ENCODE measurements at places on chromosomes 1 and 21.

DNA sequence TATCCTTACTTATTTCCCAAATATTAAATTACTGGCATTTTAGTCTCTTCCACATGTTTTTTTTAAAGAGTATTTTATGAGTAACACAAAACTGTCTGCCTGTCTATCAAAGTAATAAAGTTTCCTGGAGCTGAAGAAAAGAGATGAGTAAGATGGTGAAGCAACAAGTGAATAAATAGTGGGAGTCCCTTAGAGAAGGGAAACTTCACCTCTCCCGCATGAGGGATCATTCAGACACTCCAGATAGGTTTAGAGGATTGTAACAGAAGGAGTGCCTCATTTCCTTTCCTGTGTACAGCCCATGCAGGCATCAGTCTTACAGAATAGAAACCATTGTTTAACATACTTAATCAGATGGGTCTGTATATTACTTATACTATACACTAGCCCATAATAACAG, 205.7 kb downstream of the USP25 start:
- no peak for DNase-seq

GRCh38 chr21:45162809-45163208, 88.4 kb downstream of the ADARB1 start:
- no peak for DNase-seq

DNA sequence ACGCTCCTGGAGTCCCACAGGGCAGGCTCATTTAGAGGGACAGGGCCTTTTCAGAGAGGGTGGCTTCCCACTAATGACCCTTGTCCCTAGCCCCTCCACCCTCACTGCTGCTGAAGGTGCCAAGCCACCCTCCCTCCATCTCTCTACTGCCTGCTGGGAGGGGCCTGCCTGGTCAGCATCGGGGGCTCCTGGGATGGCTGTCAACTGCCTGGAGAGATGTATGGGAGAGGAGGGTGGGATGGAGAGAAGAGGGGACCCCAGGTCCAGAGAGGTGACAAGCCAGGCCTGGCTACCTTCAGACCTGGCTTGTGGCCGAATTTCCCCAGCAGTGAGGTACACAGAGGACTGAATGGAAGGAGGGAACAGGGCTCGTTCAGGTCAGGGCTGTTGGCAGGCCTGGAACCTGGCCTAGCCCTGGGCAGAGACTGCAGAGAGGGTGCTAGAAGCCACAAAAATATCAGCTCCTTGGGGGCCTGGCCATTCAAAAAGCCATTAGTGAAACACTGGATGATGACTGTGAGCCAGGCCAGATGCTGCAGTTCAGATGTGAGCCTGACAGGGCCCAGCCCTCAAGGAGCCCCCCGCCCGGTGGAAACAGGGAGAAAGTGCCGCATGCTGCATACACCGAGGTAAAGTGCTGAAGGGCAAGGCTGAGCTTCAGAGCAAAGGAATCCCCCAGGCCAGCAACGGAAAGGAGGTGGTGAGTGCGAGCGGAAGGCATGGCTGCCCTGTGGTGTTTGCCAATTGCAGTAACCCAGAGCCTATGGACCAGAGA, 20.0 kb downstream of the MMEL1 start:
- no peak for DNase-seq

DNA sequence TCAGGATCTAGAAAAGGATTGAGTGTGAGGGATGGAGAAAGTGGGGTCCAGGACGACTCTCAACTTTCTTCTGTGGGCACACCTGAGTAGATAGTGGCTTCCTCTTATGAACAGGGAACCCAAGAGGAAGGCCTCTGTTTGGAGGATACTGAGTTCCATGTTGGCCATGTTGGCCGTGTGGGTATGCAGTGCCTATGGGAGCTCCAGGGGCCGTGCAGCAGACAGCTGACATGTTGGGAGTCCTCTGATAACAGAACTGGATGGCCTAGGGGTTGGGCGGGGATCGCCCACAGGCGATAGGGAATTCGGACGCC, 43.0 kb downstream of the TMEM53 start:
- DNase-seq = no peak

- DNase-seq = no peak
Observed at GRCh38 chr1:81585371-81585770, 215.4 kb upstream of the ADGRL2 start.

DNA sequence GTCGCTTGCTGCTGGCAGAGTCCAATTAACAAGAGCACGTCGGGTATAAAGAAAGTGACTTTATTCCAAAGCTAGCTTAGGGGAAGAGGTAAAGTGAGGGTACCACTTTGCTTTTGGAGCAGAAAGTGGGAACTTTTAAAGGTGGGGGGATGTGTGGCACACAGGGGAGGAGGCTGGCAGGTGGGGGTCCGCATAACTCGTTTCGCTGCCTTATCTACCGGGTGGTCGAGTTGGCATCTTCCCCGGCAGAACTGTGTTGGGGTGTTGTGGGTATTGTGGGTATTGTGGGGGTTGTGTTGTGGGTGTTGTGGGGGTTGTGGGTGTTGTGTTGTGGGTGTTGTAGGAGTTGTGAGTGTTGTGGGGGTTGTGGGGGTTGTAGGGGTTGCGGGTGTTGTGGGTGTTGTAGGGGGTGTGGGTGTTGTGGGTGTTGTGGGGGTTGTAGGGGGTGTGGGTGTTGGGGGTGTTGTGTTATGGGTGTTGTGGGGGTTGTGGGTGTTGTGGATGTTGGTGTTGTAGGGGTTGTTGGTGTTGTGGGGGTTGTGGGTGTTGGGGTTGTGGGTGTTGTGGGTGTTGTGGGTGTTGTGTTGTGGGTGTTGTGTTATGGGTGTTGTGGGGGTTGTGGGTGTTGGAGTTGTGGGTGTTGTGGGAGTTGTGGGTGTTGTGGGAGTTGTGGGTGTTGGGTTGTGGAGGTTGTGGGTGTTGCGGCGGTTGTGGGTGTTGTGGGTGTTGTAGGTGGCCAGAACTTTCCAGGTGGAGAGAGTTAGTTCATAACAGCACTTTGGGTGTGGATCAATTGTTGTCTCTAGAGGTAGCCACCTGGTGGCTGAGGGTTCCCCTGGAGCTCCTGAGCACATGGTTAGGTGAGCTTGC, 52.7 kb downstream of the AGPAT3 start:
- peak; percentile 12 for DNase-seq

GRCh38 chr21:32087447-32087846, 191.4 kb downstream of the MIS18A start:
- DNase-seq = no peak

- no peak for DNase-seq
Observed at GRCh38 chr21:23986214-23986613, 1621.1 kb downstream of the MRPL39 start.

DNA sequence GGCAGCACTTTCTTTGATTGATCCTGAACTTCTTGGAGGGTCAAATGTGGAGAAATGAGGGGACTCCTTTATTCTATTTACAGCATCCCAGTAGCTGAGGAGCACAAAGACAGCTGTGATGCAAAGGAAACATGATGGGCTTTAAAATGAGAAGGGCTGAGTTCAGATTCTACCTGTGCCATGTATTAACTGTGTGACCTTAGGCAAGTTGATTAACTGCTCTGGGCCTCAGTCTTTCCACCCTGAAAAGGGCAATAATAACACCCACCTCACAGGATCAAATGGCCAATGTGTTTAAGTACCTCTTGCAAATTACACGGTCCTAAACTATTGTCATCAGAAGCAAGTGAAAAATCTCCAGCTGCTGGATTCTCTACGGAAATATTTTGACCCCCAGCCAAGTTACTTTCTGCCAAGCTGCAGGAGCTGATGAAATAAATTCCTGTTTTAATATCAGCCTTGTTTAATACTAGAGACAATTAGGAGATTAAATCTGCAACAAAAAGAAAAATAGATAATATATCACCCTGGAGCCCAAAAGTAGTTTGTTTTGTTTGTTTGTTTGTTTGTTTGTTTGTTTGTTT, 15.7 kb downstream of the TMEM81 start:
- no peak for DNase-seq

DNA sequence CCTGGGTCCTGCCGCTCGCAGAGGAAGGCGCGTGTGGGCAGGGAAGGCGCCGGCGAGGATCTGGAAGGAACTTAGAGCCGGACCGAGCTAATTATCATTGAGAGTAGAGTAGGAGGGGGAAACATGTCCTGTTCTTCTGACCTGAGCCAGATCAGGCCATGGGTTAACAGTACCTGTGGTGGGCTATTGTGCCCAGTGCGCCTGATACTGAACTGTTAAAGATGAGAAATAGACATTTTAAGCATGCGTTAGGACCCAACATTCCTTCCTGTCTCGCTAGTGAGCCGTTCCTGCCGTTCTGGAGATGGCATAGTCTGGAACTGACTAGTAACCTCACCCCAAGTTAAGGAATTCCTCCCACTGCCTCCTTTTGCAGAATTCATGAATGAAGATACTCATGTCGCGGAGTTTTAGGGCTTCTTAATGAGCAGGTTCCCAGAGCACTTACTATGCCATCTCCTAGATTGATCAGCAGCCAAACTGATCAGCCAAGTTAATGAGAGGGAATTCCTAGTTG, 870 bp downstream of the STRIP1 start:
- DNase-seq = no peak

GRCh38 chr1:14844356-14844755, 245.9 kb downstream of the KAZN start:
- no peak for DNase-seq

GRCh38 chr1:225520587-225521227, 92.9 kb upstream of the LBR start:
- DNase-seq = no peak

GRCh38 chr1:2452201-2452931, 23.7 kb upstream of the PLCH2 start:
- DNase-seq = no peak

DNA sequence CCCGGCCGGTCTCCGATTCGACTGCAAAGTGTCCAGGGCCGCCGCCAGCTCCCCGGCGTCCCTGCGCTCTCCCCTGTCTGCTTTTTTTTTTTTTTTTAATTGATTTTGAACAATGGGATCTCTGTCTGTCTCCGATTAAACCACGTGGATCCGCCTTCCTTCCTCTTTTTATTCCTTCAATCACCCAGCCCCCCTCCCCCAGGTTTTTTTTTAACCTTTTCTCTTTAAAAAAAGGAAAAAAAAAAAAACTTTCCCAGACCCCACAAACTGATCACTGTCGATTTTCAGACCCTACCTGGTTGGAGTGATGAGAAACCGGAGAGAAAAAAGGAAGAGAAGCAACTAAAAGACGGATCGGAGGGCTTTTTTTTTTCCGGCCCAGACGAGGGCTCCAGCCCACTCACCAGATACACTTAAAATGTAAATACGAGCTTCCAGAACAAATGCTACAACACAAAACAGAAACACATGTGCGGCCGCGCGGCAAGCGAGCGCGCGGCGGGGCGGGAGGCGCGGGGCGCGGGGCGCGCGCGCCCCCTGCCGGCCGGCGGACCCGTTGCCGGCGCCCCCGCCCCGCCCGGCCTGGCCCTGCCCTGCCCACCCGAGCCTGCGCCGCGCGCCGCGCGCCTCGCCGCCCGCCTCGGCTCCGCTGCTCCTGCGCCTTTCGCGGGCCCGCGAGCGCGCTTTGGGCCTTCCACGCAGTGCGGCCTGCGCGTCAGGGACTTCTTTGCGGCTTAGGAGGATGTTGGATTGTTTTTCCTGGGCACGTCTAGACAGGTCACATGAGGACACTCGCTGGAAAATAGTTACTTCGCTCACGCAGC, at the start of gene RCC2:
Gene RCC2 (minus strand): TSS at position 428 of the 824 bp plus-strand sequence. CDS start 1,163 bp downstream, outside the sequence.
- DNase-seq = peak; percentile 76

DNA sequence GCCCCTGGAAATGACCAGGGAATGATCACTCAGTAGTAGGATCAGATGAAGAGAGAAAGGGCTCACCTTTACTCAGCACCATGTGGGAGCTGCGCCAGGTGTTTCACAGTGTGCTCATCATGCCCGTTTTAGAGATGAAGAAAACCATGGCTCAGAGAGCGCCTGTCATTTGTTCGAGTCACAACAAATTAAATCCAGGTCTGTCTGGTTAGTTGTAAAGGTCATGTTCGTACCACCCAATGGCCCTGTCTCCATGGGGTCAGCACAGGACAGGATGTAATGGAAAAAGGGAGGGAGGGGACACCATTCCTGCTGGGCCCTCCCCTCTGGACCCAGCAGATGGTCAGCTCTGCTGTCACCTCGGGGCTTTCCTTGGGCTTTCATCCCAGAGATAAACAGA, 15.2 kb downstream of the KIRREL1 start:
- DNase-seq = no peak

- peak; percentile 44 for DNase-seq
Observed at GRCh38 chr1:156910309-156910782, 10.1 kb upstream of the LRRC71 start.

DNA sequence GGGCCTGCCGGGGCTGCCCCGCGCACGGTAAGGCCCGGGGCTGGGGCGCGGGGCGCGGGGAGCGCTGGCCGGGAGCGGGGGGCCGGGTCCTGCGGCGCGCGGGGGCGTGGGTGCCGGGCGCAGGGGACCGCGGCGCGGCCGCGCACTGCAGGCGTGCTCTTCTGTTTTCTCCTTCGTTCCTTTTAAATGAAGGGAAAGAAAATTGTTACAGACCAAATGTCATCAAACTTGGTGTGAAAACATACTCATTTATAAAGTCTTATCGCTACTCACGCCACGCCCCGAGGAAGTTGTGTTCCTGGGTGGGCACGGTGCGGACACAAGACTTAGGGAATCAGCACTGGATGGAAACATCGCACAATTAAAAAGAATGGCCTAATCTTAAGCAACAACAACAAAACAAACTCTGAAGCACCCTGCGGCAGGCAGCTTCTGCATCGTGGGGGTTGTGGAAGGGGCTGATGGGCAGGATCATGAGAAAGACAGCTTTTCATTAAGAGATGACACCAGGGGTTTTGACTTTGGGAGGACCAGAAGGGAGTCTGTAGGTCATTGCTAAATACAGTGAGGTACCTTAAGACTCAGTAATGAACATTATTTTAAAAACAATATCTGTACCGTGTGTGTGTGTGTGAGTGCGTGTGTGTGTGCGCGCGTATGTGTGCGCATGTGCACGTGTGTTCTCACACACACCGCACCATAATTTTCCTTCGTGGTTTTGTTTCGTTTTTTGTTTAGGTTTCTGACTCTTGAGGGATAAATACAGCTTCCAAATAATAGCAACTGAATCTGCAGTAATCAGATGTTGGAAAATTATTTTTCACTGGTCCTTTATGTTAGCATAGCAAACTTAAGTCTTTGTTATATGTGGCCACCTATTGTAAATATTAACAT, 548 bp downstream of the B3GALT5 start:
- no peak for DNase-seq

DNA sequence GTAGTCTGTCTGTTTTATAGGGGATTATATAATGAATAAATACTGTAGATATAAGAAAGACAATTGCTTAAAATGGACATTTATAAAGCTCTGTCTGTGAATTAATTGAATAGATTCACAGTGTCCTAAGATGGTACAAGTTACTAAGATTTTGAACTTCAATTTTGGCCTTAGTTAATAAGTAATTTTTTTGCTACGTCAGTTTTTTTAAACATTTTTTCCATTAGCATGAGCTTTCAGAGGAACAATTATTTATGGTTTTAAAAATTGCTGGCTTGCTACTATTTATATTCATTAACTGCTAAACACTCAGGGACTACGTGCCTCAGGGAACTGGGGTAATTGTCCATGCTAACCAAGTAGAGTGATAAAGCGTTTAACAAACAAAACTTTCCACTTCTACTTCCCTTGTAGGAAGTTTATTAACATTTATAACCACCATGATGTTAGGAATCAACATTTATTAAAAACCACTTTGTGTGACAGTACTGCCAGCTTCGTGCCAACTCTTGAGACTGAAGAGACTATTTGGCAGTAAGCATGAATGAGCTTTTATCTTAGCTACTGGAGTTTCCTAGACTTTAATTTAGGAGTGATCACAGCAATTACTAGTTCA, 65.4 kb upstream of the PTGS2 start:
- DNase-seq = no peak

GRCh38 chr1:86068841-86069756, 87.5 kb downstream of the COL24A1 start:
- no peak for DNase-seq

Data from activated CD4-positive, alpha-beta T cell treated with anti-CD3 and anti-CD28 coated beads, Interleukin-2, Interleukin-4, amounts not matched to agents 100 ng/mL and 50 ng/mL, durations not matched to agents 16 hours and 8 hours (primary cell).